ENCODE measurements at places on chromosomes 5 and 9.

DNA sequence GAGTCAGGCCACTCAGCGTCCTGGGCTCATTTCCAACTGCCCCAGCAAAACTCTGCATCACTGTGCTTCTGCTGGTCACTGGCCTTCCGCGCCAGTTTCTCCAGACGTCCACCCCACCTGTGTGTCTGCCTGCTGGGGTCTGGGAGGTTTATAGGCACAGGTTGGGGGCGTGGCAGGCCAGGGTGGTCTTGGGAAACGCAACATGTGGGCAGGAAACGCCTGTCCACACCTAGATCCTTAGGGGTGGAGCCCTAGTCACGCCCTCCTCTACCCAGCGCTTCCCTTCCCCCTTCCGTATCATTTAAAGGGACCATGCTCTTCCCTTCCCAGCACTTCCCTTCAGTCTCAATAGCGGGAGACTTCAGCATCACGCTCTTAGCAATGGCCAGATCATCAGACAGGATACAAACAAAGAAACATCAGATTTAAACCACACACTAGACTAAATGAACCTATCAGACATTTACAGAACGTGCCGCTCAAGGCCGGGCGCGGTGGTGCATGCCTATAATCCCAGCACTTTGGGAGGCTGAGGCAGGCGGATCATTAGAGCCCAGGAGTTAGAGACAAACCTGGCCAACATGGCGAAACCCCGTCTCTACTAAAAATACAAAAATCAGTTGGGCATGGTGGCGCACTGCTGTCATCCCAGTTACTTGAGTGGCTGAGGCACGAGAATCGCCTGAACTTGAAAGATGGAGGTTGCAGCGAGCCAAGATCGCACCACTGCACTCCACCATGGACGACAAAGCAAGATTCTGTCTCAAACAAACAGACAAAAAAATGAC is 11.8 kb upstream of the BTNL9 start:
- no peak for DNase-seq

GRCh38 chr9:136054146-136054545 is 40.9 kb downstream of the NACC2 start:
- DNase-seq = no peak

DNA sequence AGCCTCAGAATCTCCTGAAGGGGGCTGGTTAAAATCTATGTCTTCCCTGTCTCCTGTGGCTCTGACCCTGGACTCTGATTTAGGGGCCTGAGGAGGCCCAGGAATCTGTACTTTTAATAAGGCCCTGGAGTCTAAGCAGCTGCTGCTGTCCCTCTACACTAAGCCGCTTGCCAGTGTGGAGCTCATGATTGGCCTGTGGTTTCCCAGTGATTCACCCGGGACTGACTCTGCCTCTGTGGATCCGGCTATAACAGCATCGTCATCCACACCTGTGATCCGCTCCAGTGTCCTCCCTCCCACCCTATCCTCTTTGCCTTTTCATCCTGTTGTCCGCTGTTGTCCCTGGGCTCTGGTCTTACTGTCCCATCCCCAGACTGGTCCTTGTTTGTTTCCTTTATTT is 3.7 kb downstream of the SLC31A2 start:
- DNase-seq = no peak

GRCh38 chr5:44336708-44337107 is 52.5 kb downstream of the FGF10 start:
- DNase-seq = no peak

- peak; percentile 36 for DNase-seq
Measured at GRCh38 chr5:31581498-31582099, 49.5 kb downstream of the C5orf22 start.

GRCh38 chr9:134239939-134240338 is 75.6 kb upstream of the RNU6ATAC start:
- DNase-seq = no peak

DNA sequence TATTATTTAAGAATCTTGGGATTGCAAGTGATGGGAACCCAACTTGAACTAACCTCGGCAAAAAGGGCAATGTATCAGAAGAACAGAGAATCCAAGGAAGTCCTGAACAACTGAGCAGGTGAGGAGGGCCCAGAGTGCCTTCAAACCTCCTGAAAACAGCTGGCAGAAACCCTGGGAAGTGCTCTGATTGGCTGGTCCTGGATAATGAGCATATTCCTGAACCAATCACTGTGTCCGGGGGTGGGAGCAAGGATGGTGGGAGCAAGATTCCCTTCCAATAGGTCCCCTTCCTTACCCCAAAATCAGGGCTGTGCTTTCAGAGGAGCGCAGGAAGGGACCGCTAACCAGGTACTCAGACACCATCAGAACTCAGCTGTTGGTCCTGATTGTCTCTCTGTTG is 31.9 kb upstream of the TBC1D2 start:
- DNase-seq = no peak

DNA sequence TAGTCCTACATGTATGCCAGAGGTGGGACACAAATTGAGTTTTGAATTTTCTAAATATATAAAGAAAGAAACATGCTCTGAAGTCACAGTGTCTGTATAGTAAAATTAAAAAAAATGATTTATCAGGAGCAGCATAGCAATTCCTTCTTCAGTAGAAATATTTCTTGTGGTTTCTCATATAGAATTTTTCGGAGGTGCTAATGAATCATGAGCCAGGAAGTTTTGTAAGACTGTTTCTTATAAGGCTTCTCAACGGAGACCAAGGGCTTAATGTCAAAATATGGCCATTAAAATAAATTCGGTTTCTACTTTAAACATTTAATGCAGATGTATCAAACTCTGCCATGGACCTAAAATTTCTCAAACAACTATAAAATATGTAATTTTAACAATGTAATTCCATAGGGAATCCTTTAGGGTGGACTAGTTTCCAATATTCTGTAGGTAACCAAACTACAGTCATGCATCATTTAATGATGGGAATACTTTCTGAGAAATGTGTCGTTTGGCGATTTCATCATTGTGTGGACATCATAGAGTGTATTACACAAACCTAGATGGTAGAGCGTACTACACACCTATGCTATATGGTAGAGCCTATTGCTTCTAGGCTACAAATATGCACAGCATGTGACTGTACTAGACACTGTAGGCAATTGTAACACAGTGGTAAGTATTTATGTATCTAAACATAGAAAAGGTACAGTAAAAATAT is 66.3 kb downstream of the ANKRD55 start:
- DNase-seq = no peak

DNA sequence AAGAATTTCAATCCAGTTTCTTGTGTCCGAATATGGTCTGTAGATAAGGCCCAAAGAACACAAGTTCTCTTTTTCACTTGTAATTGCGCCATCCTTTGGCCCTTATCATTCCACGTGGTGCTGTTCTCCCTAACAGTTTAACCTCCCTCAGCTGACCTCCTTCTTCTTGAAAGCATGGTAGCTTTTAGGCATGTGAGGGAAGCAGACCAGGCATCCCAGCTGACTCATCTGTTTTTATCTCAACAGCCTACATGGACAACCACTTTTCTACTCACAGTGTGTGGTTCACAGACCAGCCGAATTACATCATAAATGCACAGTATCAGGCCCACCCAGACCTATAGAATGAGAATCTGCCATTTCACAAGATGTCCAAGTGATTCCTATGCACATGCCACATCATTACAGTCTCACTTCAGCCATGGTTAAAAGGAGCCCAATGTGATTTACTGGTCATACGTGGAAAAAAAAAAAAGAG is 26.9 kb upstream of the PLIN2 start:
- no peak for DNase-seq

DNA sequence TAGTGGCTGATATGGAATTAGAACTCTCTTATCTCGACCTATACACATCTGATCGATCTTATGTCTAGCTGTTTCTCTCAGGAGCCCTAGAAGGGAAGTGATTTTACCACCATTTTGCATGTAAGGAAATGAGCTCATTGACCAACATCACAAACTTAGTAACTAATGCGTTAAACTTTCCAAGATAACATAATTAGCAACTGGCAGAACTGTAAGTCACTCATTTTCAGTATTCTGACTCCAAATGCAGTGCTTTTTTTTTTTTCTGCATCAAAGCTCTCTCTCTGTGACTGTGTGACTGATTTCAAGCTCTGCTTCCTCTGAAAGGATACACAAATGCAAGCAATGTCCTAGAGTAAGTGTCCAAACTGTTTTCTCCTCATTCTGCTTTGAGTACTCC is 68.1 kb upstream of the FBXL7 start:
- no peak for DNase-seq

- no peak for DNase-seq
Measured at GRCh38 chr5:98872674-98873073, 56.1 kb downstream of the CHD1 start.

DNA sequence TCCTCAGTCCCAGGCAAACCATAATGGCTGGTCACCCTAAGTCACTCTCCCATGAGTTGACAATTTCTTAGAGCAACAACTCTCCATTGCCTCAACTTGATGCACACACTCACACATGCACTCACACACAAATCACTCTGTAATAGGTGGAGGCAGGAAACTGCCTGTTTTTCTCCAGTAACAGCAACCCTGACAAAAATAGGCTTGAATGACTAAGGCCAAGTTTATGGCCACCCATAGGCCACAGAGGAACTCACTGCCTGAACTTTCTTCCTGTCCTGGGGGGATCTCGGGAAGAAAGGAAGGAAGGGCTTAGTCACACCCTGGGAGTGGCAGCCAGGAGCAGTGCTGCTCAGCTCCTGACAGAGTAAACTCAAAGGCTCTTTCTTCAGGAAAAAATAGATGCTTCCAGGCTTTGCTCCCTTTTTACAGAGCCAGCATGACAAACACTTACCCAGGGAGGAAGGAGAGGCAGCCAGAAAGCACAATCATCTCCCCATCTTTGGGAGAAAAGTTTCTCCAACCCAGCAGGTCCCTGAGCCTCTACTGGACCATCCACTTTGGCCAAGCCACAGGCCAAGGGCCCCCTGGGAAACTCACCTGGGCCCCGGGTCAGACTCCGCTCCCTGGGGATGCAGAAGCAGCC is 368 bp downstream of the SH3TC2 start:
- peak; percentile 33 for DNase-seq

Data from putamen (tissue), 1 donor.